ENCODE measurements at places on chromosomes 16 and 17.
A peak's percentile ranks its signal among the peaks of the same experiment; 100 is the strongest.

GRCh38 chr16:50602126-50602525 lies 53.9 kb downstream of the NKD1 start:
- H3K27ac ChIP-seq: no peak overlapping the region
- no peak overlapping the region for H3K4me3 ChIP-seq
- H3K36me3 ChIP-seq: no peaks in the 10 kb centered on the region

- H3K36me3 ChIP-seq: peaks cover 49% of the 10 kb centered on the region
- peaks cover 36% of the 10 kb centered on the region for H3K4me1 ChIP-seq
- no peak for DNase-seq
- no peak overlapping the region for H3K27ac ChIP-seq
Observed at GRCh38 chr16:88807142-88807625, 3.6 kb downstream of the CDT1 start.

DNA sequence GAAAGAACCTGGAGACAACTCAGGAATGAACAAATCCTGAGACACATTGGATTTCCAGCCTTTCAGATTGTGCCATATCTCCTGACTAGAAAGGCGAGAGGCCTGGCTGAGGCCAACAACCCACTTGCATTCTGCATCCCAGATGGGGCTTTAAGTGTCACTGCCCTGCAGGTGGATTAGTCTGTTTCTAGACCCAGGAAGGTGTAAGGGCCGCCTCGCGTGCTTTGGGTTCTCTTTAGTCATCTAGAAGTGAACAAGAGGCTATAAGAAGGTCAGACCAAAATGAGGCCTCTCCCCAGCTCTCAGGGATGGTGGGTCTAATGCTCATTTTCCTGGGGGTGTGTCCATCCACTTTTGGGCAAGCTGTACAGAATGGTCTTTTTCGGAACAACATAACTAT lies 4.9 kb downstream of the SAP30BP start:
- peaks cover 52% of the 10 kb centered on the region for H3K36me3 ChIP-seq
- H3K27ac ChIP-seq: no peak overlapping the region
- no peak overlapping the region for H3K4me3 ChIP-seq
- DNase-seq: no peak

- H3K4me1 ChIP-seq: peaks cover 23% of the 10 kb centered on the region
- no peak for DNase-seq
- H3K4me3 ChIP-seq: peak overlapping the region; percentile 82
- H3K27ac ChIP-seq: no peak overlapping the region
- peaks cover 36% of the 10 kb centered on the region for H3K27me3 ChIP-seq
- H3K36me3 ChIP-seq: peaks cover 5% of the 10 kb centered on the region
Observed at GRCh38 chr17:45018514-45018847, 33.0 kb downstream of the DCAKD start.

- no peak overlapping the region for H3K27ac ChIP-seq
- H3K4me1 ChIP-seq: no peaks in the 10 kb centered on the region
Observed at GRCh38 chr16:9311303-9311954, 220.0 kb downstream of the HAPSTR1 start.

DNA sequence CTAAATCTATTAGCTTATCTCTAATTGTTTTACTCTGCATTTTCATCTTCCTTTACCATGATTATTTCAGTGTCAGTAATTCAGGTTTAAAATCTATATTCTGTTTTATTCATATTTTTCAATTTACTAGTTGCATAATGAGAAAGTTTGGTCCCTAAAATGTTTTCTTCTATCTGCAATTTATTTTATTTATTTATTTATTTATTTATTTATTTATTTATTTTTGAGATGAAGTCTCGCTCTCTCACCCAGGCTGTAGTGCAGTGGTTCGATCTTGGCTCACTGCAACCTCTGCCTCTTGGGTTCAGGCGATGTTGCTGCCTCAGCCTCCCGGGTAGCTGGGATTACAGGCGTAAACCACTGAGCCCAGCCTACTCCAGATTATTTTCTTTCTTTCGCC lies 1597.3 kb downstream of the CDH8 start:
- no peaks in the 10 kb centered on the region for H3K4me1 ChIP-seq
- H3K4me3 ChIP-seq: no peak overlapping the region
- H3K27me3 ChIP-seq: no peaks in the 10 kb centered on the region
- no peak overlapping the region for H3K27ac ChIP-seq

GRCh38 chr16:75764154-75764768 lies 38.0 kb upstream of the CPHXL start:
- H3K4me1 ChIP-seq: no peaks in the 10 kb centered on the region
- no peak overlapping the region for H3K27ac ChIP-seq
- H3K4me3 ChIP-seq: no peak overlapping the region
- H3K27me3 ChIP-seq: peaks cover 14% of the 10 kb centered on the region
- DNase-seq: peak; percentile 74
- no peaks in the 10 kb centered on the region for H3K36me3 ChIP-seq

DNA sequence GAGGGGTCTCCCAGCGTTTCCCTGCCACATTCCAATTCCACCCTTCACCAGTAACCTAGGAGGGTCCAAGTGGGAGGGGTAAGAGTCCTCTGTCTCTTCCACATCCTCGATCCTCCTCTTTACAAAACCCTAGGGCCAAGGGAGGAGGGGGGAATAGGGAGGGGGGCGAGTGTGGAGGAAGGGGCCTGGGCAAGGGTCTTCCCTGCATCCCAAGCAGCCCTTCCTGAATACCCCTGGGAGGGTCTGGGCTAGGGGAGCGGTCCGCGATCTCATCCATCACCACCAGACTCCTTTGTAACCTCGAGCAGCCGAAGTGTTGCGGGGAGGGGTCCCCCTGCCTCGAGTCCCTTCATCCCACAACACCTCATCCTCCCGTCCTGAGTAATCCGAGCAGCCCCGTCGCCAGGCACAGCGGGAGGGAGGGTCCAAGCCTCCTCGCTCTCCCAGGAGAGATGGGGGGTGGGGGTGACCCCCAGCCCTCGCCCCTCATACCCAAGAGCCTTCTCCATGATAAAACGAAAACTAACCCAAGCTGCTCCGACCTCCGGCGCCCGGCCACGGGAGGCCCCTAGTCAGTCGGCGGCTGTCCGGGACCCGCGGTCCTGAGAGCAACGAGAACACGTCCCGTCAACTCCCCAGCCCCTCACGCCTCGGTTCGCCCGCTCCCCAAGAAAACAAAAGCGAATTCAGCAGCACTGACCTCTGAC lies 502 bp downstream of the SMPD3 start:
- peak overlapping the region; percentile 28 for H3K4me3 ChIP-seq
- H3K4me1 ChIP-seq: peaks cover 18% of the 10 kb centered on the region
- peaks cover 28% of the 10 kb centered on the region for H3K27me3 ChIP-seq
- no peaks in the 10 kb centered on the region for H3K36me3 ChIP-seq
- no peak overlapping the region for H3K27ac ChIP-seq

DNA sequence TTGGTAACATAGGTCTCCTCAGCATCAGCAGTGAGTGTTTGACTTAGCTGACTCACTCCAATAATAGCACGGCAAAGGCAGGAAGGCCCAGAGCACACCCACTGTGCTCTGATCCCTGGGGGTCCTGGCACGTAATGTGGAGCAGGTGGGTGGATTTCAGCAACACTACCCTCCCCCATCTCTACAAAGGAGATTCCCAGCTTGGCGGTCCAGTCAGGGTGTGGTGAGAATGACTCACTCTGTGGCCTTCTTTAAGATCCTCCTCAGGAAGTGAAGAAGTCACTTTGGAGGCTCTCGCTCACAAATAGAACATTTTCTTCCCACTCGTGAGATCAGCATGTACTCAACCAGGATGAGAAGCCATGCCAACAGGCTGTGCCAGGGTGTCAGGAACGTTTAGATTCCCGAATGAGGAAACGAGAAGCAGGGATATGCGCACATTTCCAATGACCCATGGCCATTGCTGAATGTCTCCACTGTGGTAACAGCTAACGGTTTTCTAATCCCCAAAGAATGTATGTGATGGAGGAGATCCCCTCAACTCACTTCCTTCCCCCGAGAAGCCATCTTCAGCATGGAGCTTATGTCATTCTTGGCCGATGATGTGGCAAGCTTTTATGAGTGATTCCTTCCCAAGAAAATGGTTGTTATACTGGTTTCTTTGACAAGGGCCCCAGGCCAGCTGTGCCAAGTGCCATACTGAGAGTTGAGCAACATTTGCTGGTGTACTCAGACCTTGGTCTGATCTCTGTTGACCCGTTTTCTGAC lies 365.2 kb downstream of the C16orf95 start:
- no peak for DNase-seq
- H3K27me3 ChIP-seq: no peaks in the 10 kb centered on the region
- H3K4me3 ChIP-seq: no peak overlapping the region
- peaks cover 7% of the 10 kb centered on the region for H3K4me1 ChIP-seq

DNA sequence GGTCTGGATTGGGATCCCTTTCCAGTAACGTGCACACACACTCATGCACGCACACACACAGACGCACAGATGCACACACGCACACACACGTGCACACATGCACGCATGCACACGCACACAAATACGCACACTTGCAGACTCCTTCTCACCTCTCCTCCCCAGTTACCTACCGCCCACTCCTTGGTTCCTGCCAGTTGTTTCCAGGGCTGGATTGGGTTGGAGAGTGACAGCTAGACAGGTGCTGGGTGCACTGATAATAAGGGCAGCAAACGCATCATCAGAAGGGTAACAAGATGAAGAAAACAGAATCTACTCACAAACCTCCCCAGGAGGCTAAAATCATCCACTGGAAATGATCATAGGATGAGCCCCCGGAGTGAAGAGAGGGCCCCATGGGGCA lies 45.0 kb downstream of the HSBP1 start:
- H3K36me3 ChIP-seq: no peaks in the 10 kb centered on the region
- no peak overlapping the region for H3K27ac ChIP-seq
- no peaks in the 10 kb centered on the region for H3K27me3 ChIP-seq
- DNase-seq: no peak

- no peak overlapping the region for H3K4me3 ChIP-seq
- H3K4me1 ChIP-seq: peaks cover 9% of the 10 kb centered on the region
- no peaks in the 10 kb centered on the region for H3K27me3 ChIP-seq
- H3K36me3 ChIP-seq: peaks cover 43% of the 10 kb centered on the region
Observed at GRCh38 chr16:88593489-88593888, 23.3 kb downstream of the ZC3H18 start.

DNA sequence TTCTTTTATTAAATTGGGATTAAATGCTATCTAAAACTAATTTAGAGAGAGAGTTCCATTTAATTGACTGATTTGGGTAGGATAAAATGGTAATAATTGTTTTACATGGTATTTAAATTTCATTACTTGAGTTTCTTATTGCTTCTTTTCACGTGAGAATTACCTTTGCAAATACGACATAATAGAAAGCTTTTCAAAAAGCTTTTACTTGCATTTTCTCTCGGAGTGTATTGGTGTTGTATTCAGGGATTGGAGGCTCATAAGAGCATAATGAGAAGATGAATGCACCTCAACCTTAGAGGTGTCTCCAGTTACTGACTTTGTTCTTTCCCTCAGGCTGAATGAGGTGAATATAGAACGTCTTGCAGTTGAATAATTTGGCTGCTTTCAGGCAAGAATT lies 67.4 kb upstream of the CPHXL start:
- no peak overlapping the region for H3K4me3 ChIP-seq
- no peak overlapping the region for H3K27ac ChIP-seq
- H3K36me3 ChIP-seq: no peaks in the 10 kb centered on the region
- no peaks in the 10 kb centered on the region for H3K4me1 ChIP-seq
- no peak for DNase-seq
- H3K27me3 ChIP-seq: peaks cover 3% of the 10 kb centered on the region

- no peak overlapping the region for H3K4me3 ChIP-seq
- DNase-seq: no peak
- H3K4me1 ChIP-seq: no peaks in the 10 kb centered on the region
Observed at GRCh38 chr17:19753661-19754463, 5.8 kb upstream of the ALDH3A1 start.

- peaks cover 12% of the 10 kb centered on the region for H3K4me1 ChIP-seq
- H3K27me3 ChIP-seq: no peaks in the 10 kb centered on the region
- H3K36me3 ChIP-seq: peaks cover 6% of the 10 kb centered on the region
- H3K4me3 ChIP-seq: no peak overlapping the region
- DNase-seq: no peak
Observed at GRCh38 chr16:58018803-58019202, 6.8 kb upstream of the MMP15 start.
